Stimulated activated CD4-positive, alpha-beta T cell treated with anti-CD3 and anti-CD28 coated beads, Interleukin-1b, Interleukin-23, amount 100 ng/mL, for 1 hour (primary cell): ENCODE measurements at places on chromosomes 4 and X.

DNA sequence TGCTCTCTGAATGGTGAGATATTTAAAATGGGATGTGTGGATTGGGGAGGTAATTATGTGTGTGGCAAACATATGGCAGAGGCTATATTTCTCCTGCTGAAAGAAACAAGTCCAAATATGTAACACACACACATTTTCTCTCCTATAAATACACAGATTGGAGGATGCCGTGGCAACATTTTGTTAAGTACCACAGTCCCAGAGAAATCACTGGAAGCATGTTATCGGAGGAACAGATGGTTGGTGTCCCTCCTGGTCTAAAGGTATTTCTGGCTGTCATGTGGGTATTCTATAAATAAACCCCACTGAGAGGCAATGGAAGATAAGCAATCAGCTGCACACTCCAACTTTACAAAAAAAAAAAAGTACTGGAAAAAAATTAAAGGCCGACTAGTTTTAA lies 528.3 kb upstream of the BOD1L1 start:
- no peak for DNase-seq

GRCh38 chrX:149152941-149153340 lies 352.2 kb downstream of the IDS start:
- DNase-seq: no peak

- no peak for DNase-seq
These were observed 33.5 kb upstream of the ESX1 start for GRCh38 chrX:104288269-104288668.

DNA sequence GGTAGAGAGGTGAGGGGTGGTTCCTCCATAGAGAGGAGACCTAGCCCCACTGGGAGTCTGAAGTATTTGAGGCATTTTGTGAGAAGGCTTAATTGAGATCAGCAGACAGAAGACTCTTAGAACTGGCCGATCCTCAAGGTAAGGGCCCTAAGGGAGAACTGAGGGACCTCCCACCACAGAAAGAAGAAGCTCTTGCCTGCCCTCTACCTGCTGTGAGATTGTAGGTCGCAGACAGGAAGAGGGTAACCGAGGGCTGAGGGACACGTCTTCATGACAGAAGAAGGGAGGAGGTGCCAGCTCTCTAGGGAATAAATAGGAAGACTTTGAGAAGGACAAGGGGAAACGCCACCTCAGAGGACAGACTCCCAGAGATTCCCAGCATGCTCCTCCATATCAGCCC lies 24.1 kb upstream of the MAGEC1 start:
- DNase-seq: no peak

DNA sequence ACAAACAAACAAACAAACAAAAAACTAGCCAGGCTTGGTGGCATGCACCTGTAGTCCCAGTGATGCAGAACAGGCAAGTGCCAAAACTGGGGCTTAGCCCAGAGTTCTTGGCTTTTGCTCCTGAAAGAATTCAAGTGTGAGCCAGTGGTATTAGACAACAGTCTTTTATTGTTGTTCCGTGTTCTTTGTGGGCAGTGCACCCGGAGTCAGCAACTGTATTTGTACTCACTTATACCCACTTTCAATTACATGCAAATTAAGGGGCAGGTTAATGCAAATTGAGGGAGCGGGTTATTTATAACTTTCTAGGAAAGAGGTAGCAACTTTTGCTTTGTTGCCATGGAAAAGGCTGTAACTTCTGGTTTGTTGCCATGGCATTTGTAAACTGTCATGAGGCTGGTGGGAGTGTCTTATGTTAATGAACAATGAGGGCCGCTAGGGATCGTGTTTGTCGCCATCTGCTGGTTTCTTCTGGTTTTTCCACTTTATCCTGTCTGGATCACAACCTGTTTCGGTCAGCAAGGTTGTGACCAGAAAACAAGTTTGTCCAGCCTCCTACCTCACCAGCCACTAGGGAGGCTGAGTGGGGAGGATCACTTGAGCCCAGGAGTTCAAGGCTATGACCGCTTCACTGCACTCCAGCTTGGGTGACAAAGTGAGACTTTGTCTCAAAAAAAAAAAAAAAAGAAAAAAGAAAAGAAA lies 88.8 kb upstream of the ESX1 start:
- DNase-seq: no peak

- DNase-seq: no peak
These were observed 106.5 kb downstream of the NYX start for GRCh38 chrX:41553688-41554087.

DNA sequence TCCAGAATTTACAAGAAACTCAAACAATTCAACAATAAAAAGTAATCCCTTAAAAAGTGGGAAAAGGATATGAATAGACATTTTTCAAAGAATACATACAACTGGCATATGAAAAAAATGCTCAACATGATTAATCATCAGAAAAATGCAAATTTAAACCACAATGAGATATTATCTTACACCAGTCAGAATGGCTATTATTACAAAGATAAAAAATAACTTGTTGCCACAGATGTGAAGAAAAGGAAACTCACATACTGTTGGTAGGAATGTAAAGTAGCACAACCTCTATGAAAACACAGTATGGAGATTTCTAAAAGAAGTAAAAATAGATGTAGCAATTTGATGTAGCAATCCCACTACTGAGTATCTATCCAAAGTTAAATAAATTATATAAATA lies 65.1 kb upstream of the DIAPH2 start:
- no peak for DNase-seq

- no peak for DNase-seq
These were observed 42.2 kb upstream of the PUDP start for GRCh38 chrX:7190157-7190556.

DNA sequence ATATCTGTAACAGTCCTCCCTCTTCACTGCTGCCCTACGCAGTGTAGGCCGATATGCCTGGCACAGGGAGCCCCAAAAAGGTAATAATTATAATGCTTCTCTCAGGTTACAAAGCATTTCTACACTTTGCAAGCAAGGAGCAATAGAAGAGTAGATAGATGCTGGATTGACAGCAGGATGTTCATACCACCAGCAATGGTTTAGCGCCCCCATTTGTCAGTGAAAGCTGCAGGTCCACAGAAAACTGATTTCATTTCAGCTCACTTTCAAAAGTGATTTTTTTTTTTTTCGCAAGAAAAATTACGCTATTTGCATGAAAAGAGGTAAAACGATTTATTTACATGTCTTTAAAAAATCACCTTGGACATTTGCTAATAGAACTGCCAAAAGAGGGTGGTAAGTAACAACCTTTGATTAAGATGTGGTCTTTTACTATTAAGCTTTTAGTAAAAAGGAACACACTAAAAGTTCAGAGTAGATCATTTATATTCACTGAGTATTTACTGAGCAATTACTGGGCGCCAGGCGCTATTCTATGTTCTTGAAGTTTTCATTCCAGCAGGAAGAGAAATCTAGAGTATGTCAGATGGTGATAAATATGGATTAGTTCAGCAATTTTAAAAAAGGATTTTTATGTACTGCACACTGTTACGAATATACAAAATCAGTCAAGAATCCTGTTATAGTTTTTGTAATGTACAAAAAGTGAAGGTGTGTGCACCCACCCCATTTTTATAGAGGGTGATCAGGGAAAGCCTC lies 34.4 kb downstream of the HPF1 start:
- DNase-seq: no peak

DNA sequence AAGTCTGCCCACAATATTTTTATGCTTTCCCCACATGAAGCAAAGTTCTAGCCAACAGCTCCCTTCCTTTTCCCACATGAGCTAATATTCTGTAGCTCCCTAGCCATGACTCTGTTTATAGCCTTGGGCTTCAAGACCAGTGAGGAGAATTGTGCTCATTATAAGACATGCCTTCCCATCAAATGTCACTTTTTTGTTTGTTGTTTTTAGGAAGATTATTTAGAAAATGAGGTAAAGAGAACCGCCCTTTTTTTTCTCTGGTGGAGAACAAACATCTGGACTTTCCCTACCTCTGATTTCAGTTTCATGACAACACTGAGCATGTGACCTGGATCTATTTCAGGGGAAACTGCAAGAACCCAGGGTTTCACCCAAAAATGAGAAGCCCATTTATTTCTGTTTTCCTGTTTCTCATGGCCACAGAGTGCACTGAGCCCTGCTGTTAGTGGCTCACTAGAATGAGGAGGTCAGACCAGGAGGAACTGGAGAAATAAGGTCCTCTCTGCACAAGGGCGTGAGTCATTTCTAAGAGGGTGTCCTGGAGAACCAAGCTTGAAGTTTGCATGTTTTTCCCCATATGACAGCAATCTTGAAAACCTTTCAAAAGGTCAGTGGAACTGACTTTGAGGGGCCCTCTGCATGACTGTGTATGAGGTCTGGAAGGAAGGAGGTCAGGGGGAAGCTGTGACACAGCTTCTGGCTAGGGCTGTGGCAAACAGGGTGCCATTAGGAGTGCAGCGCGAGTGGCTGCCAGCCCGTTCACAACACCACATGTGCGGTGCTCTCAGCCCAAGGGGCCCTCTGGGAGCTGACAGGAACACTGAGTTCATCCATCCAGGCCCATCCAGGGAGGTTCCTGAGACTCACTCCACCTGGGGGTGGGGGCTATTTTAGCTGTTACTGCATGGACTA lies 55.2 kb downstream of the CHST7 start:
- DNase-seq: no peak

DNA sequence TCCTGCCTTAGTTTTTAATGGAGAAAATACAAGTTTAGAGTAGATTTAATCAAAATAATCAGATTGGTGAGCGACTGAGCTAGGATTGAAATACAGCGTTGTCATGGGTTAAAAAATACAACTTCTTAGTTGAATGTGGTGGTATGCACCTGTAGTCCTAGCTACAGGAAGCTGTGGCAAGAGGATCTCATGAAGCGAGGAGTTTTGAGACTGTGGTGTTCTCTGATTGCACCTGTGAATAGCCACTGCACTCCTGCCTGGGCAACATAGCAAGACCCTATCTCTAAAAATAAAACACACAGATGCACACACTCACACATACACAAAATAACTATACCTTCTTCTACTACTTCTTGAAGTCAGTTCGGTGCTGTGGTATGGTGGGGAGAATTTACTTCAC lies 19.8 kb upstream of the GBA3 start:
- no peak for DNase-seq

- no peak for DNase-seq
These were observed 16.1 kb upstream of the FAM47E start for GRCh38 chr4:76235407-76235806.

GRCh38 chr4:101169044-101170014 lies 178.0 kb downstream of the PPP3CA start:
- no peak for DNase-seq
